ENCODE measurements at places on chromosomes 11 and 22. TPM values are rescaled to one million over a fixed set of nuclear protein-coding genes. Genes with fewer than 3 reads are reported as not detected.
A peak's percentile ranks its signal among the peaks of the same experiment; 100 is the strongest.

The TSSK2 gene
- total RNA-seq, result not detected

The PTPRCAP gene
- 0.49 TPM for total RNA-seq

The BUD13 gene
- 19.6 TPM for total RNA-seq

The ACRV1 gene
- 0.37 TPM for total RNA-seq

The PRR33 gene
- total RNA-seq, result not detected

GRCh38 chr11:34207487-34208180, 102.2 kb downstream of the NAT10 start:
- H3K27ac ChIP-seq, result no peak overlapping the region
- H3K36me3 ChIP-seq, result peaks cover 12% of the 10 kb centered on the region
- no peaks in the 10 kb centered on the region for H3K27me3 ChIP-seq
- H3K4me1 ChIP-seq, result peaks cover 6% of the 10 kb centered on the region
- DNase-seq, result no peak

- H3K4me3 ChIP-seq, result no peak overlapping the region
- no peaks in the 10 kb centered on the region for H3K4me1 ChIP-seq
- no peaks in the 10 kb centered on the region for H3K36me3 ChIP-seq
- DNase-seq, result no peak
- no peaks in the 10 kb centered on the region for H3K27me3 ChIP-seq
Observed at GRCh38 chr11:38582151-38582550, 1984.1 kb upstream of the RAG2 start.

GRCh38 chr11:76802151-76802550, 19.0 kb downstream of the TSKU start:
- no peak overlapping the region for H3K27ac ChIP-seq
- peaks cover 19% of the 10 kb centered on the region for H3K4me1 ChIP-seq
- peak; percentile 44 for DNase-seq

DNA sequence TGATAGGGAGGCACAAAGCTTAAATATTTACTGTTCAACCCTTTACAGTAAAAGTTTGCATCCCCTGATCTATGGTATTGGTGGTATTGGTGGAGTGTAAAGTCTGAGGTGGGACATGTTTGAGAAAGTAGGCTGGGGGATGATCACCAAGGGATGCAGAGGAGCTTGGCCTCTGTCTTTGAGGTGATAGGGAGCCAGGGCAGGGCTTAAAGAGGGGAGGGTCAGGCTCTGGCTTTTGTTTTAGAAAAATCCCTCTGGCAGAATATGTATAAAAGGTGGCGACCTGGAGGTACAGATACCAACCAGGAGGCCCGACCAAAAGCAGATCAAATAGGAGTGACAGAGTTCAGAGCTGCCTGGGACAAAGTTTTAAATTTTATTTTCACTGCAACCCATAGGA, 59.0 kb downstream of the SWAP70 start:
- no peaks in the 10 kb centered on the region for H3K27me3 ChIP-seq
- no peaks in the 10 kb centered on the region for H3K4me1 ChIP-seq
- no peak for DNase-seq

DNA sequence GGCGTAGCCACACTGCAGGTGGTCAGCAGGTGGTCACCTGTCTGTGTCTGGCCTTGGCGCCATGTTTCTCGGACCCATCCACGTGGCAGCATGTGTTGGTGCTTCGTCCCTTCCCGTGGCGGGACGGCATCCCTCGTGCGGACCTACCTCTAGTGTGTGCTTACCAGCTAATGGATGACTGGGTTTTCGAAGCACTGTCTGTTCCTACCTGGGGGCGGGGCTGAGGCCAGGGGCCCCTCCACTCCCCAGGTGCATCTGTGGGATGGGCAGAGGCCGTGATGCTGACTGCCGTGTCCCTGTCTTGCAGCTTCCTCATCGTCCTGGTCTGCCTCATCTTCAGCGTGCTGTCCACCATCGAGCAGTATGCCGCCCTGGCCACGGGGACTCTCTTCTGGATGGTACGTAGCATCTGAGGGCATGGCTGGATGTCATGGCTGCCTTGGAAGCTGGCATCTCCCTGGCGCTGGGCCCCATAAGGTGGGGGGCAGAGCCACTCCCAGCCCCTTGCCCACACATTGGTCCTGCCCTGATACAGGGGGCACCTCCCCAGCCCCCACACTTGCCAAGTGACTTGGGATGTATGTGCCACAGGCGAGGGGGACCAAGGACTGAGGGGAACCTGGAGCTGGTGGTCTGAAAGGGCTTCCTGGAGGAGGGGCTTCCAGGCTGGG, 82.9 kb downstream of the KCNQ1 start:
- no peaks in the 10 kb centered on the region for H3K27me3 ChIP-seq
- DNase-seq, result peak; percentile 35

DNA sequence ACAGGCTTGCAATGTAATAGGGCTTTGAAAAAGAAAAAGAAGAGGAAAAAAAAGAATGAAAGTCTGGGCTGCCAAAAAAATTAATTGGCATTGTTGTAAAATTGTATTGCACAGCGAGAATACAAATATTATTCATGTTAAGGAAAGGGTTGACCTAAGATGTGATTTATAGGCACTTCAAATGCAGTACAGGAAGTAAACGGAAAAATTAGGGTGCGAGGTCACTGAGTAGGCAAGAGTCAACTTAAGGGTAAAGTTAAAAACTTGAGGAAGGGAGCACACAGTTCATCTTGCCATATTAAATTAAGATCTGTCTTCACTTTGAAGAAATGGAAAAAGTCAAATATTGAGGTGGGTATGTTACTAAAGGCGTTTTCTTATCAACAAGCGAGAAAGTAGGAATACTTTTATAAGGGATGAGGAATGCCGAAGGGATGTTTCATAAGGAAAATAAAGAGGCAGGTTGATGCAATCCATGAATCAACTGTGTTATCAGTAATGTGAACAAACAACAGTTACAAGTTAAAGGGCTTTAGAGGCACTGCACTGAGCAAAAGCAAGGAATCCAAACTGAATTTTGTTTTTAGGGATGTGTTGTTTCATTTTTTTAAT, 123.0 kb downstream of the WT1 start:
- no peak overlapping the region for H3K4me3 ChIP-seq
- no peak overlapping the region for H3K27ac ChIP-seq
- peaks cover 15% of the 10 kb centered on the region for H3K27me3 ChIP-seq
- no peak for DNase-seq

DNA sequence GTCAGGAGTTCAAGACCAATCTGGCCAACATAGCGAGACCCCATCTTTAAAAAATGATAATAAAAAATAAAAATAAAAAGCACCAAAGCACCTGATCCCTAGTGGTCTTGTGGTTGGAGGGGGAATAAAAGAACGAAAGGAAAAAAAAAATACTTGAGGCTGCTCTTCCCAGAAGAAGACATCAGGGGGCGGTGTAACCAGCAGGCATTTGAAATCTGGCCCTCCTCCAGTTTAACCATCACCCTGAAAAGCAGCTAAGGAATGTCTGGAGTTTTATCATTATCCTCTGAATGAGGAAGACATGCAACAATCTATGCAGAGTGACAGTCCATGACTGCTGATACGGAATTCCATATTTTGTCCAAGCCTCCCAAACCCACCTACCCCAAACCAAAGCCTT, 5.6 kb upstream of the KCTD17 start:
- peak; percentile 62 for DNase-seq
- no peak overlapping the region for H3K4me3 ChIP-seq
- H3K27me3 ChIP-seq, result no peaks in the 10 kb centered on the region
- no peaks in the 10 kb centered on the region for H3K36me3 ChIP-seq

GRCh38 chr11:132623511-132623910, 908.8 kb downstream of the OPCML start:
- H3K27ac ChIP-seq, result no peak overlapping the region
- H3K4me1 ChIP-seq, result no peaks in the 10 kb centered on the region
- no peaks in the 10 kb centered on the region for H3K36me3 ChIP-seq
- H3K4me3 ChIP-seq, result no peak overlapping the region
- DNase-seq, result no peak

DNA sequence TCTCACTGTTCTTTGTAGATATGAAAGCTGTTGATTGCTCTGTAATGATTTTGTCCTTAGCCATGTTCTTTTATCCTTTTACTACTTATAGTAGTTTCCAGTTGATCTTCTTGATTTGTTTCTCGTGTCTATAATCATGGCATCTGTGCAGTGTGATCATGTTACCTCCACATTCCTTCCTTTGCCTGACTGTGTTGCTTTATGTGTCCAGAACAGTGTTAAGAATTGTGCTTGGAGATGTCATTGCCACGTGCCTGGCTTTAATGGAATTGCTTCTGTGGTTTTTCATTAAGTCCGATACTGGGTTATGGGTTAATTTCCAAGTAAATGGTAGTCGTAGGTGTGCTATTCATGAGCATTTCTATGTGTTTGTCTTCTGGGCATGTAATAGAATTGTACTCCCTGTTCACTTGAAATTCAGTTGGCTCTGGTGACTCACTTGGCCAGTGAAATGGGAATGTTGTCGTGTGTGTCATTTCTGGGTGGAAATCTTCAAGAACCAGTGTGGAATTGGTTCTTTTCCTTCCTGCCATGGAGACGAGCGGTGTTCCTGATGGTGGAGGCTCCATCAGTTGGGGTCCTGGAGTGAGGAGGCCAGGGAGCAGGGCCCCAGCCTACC, 6.8 kb downstream of the GTSE1 start:
- no peak overlapping the region for H3K27ac ChIP-seq
- no peaks in the 10 kb centered on the region for H3K27me3 ChIP-seq
- H3K4me1 ChIP-seq, result no peaks in the 10 kb centered on the region
- H3K36me3 ChIP-seq, result peaks cover 65% of the 10 kb centered on the region
- no peak overlapping the region for H3K4me3 ChIP-seq
- no peak for DNase-seq

- no peaks in the 10 kb centered on the region for H3K27me3 ChIP-seq
- peak within 1 kb of the TSS; percentile 97 for H3K4me3 ChIP-seq
- peak within 1 kb of the TSS; percentile 98 for H3K27ac ChIP-seq
- peaks cover 15% of the 10 kb centered on the region for H3K36me3 ChIP-seq
- peaks cover 6% of the 10 kb centered on the region for H3K4me1 ChIP-seq
Observed at GRCh38 chr22:41446639-41447434, at the start of gene TOB2. Gene TOB2 (minus strand): TSS chr22:41446801. CDS start chr22:41437345, 9,456 bp downstream.

GRCh38 chr11:17612221-17613188, 65.4 kb downstream of the OTOG start:
- H3K27me3 ChIP-seq, result peaks cover 7% of the 10 kb centered on the region
- no peak for DNase-seq
- no peak overlapping the region for H3K27ac ChIP-seq
- H3K4me3 ChIP-seq, result no peak overlapping the region
- no peaks in the 10 kb centered on the region for H3K36me3 ChIP-seq
